ENCODE measurements at places on chromosomes 3 and 15.

GRCh38 chr15:39588531-39589192 is 7.8 kb downstream of the THBS1 start:
- no peak for DNase-seq

- DNase-seq, result no peak
Observed at GRCh38 chr3:64225695-64226499, 631 bp upstream of the PRICKLE2 start.

DNA sequence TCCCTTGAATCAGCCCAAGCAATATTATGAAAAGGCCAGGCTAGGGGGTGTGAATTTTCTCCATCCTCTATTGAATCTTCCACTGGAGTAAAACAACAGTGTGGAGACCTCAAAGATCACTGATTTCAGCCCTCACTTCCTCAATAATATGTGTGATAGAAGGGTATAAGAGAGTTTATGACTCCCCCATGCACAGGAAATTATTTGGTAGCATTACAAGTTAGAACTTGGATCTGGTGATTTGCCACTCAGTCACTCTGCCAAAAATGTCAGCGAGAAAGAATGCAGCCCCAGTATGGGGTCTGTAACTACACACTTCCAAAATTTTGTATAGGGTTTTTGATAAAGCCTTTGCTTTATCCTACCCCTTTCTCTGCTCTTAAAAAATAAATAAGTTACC is 81.0 kb upstream of the KCNMB2 start:
- DNase-seq, result no peak

GRCh38 chr3:29274667-29275066 is 6.2 kb upstream of the RBMS3 start:
- DNase-seq, result no peak

GRCh38 chr15:37204692-37205091 is 104.3 kb upstream of the MEIS2 start:
- no peak for DNase-seq

DNA sequence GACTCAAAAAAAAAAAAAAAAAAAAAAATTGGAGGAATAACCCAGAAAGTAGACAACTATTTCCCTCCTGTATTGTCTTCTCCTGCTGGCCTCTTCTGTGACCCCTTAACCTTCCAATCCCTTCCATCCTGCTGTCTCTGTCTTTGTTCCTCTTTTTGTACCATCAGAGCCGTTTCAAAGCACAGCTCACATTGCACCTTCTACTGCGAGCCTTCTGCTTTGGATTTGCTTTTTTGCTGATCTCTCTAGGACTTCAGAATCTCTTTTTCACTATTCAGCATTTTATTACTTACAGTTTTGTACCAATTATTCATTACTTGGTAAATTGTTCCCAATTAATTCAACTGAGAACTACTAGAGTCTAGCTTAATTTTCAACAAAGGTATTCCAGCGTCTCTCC is 284.0 kb upstream of the TBL1XR1 start:
- no peak for DNase-seq

All from activated CD8-positive, alpha-beta memory T cell treated with anti-CD3 and anti-CD28 coated beads for 4 hours (primary cell).